ENCODE measurements at places on chromosomes 6 and 20.

GRCh38 chr6:148945301-148946021 lies 198.6 kb downstream of the UST start:
- peaks cover 38% of the 10 kb centered on the region for H3K4me1 ChIP-seq
- no peaks in the 10 kb centered on the region for H3K27me3 ChIP-seq
- H3K27ac ChIP-seq = no peak overlapping the region
- H3K36me3 ChIP-seq = peaks cover 6% of the 10 kb centered on the region
- no peak overlapping the region for H3K4me3 ChIP-seq

DNA sequence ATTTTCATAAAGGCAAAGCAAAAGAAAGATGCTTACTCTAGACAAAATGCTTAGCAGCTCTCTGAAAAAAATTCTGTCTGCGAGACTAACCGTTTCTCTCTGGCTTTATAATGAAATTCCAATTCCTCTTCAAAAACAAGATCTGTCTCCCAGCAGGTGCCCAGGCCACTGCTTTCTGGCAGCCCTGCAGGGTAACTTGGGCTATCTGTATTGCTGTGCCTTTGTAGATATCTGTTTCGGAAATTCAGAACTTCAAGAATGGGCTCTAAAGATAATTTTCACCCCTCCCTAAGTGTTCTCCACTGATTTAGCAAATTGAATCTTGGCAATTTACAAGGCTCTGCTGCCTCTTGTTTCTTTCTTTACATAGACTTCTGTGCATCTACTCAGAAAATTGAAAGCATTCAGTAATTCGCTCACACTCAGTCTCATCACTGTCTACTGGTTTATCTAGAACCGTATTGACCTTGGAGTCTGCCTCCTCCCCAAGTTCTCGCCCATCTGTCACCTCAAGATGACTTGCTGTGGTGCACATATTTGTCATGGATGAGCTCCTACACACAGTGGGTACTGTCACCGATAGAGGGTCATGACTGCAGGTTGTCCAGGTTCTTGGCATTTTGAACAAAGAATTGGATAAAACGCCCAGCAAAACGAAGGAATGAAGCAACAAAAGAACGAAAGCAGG lies 26.4 kb upstream of the FABP7 start:
- H3K4me3 ChIP-seq = no peak overlapping the region
- no peak for DNase-seq
- H3K4me1 ChIP-seq = no peaks in the 10 kb centered on the region
- no peak overlapping the region for H3K27ac ChIP-seq

DNA sequence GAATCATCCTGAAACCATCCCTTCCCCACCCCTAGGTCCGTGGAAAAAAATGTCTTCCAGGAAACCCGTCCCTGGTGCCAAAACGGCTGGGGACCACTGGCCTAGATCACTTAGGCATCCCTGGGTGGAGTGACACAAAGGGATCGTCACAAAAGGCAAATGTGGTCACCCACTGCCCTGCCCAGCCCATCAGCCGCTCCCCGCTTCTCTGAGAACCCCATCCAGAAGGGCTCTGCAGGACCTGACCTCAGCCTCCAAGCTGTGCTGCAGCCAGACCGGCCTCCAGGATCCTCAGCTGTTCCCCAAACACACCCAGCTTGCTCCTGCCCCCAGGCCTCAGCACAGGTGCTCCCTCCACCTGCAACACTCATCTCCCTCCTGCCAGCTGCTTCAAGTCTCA lies 61.6 kb downstream of the PREX1 start:
- H3K4me3 ChIP-seq = no peak overlapping the region
- peaks cover 10% of the 10 kb centered on the region for H3K27me3 ChIP-seq

DNA sequence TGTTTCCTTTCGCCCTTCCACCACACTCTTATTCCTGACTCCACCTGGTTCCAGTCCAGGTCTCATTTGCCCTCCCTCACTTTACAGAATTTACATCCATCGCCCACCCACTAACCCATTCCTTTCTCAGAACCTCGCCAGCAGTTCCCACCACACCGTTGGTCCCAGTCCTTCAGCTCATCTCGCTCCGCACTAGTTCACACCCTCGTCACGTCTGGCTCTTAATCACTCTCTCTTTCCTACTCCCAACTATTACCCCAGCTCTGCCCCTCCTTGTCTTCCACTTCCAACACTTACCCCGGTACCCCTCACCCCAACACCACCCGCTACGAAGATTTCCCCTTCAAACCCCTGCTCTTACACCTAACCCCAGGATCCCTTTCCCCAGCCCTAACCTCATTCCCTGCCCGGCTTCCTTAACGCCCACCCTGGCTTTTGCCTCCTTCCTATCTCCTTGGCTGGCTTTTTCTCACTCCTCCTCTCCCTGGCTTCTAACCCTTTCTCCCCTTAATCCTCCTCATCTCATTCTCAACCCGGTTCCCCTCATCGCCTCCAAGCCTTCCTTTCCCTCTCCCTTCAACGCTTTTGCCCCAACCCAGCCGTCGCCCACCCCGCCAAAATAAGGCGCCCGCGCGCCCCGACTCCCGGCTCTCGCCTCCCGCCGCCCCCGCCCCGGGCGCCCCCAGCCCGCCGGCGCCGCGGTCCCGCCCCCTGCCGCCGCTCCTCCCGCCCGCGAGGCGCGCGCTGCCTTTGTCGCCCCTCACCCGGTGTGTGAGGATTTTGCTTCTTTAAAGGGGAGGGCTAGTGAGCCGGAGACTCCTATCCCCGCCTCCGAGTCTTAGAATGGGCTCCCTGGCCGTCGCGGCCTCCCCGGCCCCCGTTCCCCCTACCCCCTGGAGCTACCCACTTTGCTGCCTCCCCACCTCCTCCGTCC lies 542 bp downstream of the USP49 start:
- no peaks in the 10 kb centered on the region for H3K36me3 ChIP-seq
- H3K4me3 ChIP-seq = no peak overlapping the region
- H3K27ac ChIP-seq = peak overlapping the region; percentile 92
- DNase-seq = no peak

DNA sequence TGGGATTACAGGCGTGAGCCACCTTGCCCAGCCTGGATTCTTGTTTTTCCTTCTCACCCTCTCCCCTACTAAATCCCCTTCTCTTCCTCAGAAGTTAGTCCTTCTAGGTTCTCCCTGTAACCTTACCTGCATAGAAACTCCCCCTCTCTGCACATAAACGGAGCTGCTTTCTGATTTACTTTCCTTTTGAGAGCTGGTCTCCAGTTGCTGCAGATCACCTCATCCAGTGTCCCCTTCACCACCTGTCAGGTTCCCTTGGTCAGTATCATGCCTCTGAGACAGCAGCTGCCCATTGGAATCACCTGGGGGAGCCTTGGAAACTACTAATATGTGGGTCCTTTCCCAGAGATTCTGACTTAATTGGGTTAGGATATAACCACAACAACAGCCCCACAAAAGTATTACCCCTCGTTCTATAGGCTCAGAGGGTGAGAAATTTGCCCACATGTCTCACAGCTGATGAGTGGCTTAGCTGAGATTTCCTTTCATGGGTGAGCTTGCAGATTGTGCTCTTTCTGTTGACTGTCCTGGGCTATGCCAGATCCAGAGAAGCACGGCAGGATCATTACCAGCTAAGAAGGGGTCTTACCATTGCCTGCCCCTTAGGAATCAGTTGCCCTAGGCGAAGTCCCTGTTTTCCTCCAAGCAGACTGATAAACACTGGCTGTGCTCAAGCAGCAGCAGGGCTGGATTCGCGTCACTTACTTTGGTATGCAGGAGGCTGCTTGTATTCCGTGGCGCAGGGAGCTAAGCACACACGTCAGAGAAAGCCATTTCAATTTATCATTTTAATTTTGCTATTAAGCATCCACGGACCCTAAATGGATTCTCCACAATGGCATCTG lies 51.3 kb downstream of the AKAP12 start:
- peak overlapping the region; percentile 71 for H3K27ac ChIP-seq
- DNase-seq = no peak
- no peak overlapping the region for H3K4me3 ChIP-seq

DNA sequence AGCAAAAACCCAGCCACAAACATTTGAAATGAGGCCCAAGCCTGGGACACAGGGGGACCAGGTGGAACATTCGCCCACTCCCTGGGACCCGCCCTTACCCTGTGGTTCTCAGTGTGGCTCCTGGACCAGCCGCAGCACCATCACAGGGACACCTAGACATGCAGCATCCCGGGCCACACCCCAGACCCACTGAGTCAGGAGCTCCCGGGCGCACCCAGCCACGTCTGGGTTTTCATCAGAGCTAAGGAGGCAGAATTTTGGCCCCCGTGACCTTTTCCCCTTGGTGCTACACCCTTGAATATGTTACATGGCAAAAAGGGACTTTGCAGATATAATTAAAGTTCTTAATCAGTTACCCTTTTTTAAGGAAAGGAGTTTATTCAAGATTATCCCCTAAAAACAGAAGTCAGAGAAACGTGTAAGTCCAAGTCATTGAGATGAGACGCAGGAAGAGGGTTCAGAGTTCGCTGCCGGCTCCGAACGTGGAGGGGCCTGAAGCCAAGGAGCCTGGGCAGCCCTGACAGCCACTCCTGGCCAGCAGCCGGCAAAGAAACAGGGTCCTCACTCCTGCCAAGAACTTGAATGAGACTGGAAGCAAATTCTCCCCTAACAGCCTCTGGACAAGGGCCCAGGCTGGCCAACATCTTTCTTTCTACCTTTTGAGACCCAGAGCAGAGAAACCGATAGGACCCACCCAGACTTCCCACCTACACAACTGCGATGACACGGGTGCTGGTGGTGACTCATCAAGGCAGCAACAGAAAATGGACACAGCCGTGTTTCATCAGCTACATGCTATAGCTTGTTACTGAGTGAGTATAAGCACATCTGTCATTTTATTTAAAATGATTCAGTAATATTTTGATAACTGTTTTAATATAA lies 25.3 kb downstream of the BFSP1 start:
- no peak for DNase-seq
- H3K4me1 ChIP-seq = peaks cover 17% of the 10 kb centered on the region
- peak overlapping the region; percentile 82 for H3K4me3 ChIP-seq
- H3K27ac ChIP-seq = peak overlapping the region; percentile 89
- H3K36me3 ChIP-seq = peaks cover 2% of the 10 kb centered on the region

DNA sequence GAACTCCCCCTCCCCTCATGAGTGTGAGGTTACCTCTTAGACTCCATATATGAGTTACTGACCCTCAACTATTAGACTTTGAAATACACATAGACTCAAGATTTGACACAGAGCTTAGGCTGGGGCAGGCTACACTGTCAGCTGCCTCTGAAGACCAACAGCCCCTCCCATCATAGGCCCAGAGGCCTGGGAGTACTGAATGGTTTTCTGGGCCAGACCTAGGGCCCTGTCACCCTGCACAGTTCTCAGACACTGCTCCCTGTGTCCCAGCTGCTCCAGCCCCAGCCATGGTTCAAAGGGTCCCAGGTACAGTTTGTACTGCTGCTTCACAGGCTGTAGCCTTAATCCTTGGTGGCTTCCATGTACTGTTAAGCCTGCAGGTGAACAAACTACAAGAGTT lies 132.1 kb upstream of the MOCS1 start:
- peaks cover 31% of the 10 kb centered on the region for H3K27me3 ChIP-seq
- H3K4me3 ChIP-seq = no peak overlapping the region
- no peak overlapping the region for H3K27ac ChIP-seq
- no peaks in the 10 kb centered on the region for H3K36me3 ChIP-seq

DNA sequence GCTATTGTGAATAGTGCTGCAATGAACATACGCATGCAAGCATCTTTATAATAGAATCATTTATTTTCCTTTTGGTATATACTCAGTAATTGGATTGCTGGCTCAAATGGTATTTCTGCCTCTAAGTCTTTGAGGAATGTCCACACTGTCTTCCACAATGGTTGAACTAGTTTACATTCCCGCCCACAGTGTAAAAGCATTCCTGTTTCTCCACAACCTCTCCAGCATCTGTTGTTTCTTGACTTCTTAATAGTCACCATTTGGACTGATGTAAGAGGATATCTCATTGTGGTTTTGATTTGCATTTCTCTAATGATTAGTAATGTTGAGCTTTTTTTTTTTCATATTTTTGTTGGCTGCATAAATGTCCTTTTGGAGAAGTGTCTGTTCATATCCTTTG lies 208.7 kb downstream of the PHF3 start:
- H3K27me3 ChIP-seq = peaks cover 15% of the 10 kb centered on the region
- H3K4me3 ChIP-seq = no peak overlapping the region
- H3K4me1 ChIP-seq = no peaks in the 10 kb centered on the region
- H3K27ac ChIP-seq = no peak overlapping the region
- H3K36me3 ChIP-seq = no peaks in the 10 kb centered on the region
- no peak for DNase-seq

- peaks cover 57% of the 10 kb centered on the region for H3K4me1 ChIP-seq
- no peak overlapping the region for H3K4me3 ChIP-seq
- H3K36me3 ChIP-seq = no peaks in the 10 kb centered on the region
- no peak for DNase-seq
- H3K27me3 ChIP-seq = no peaks in the 10 kb centered on the region
Observed at GRCh38 chr6:46509981-46510510, 18.8 kb upstream of the RCAN2 start.

GRCh38 chr6:42746463-42747391 lies 824 bp upstream of the TBCC start:
- peaks cover 2% of the 10 kb centered on the region for H3K36me3 ChIP-seq
- peak overlapping the region; percentile 96 for H3K4me3 ChIP-seq
- DNase-seq = peak; percentile 93
- peak overlapping the region; percentile 90 for H3K27ac ChIP-seq
- peaks cover 40% of the 10 kb centered on the region for H3K4me1 ChIP-seq
- H3K27me3 ChIP-seq = no peaks in the 10 kb centered on the region
